Suprapubic skin (tissue), 4 donors: ENCODE measurements at places on chromosomes 6 and 20.

- DNase-seq: no peak
These were observed 99.9 kb downstream of the OTOR start for GRCh38 chr20:16848061-16848460.

GRCh38 chr6:137870744-137871247 is 3.7 kb downstream of the TNFAIP3 start:
- no peak for DNase-seq

DNA sequence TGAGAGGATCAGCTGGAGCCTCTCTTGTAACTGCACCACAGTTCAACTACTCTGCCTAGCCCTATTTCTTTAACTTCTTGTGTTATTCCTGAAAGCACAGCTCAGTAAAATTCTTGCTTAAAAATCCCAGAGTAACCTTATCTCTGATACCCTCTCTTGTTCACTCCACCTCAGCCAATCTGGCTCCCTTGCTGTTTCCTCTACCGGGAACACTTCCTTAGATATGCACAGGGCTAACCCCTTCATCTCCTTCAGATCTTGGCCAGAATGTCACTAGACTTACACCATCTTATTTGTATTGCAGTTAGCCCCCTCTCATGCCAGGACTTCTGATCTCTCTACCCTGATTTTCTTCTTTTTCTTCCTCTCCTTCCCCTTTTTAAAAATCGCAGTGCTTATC is 2.6 kb upstream of the ZKSCAN3 start:
- DNase-seq: no peak

GRCh38 chr20:48921883-48922820 is 641 bp downstream of the ARFGEF2 start:
- DNase-seq: peak; percentile 74

GRCh38 chr6:113362301-113363047 is 494.7 kb upstream of the MARCKS start:
- no peak for DNase-seq

- no peak for DNase-seq
These were observed 312.5 kb downstream of the EYA4 start for GRCh38 chr6:133553652-133554051.

DNA sequence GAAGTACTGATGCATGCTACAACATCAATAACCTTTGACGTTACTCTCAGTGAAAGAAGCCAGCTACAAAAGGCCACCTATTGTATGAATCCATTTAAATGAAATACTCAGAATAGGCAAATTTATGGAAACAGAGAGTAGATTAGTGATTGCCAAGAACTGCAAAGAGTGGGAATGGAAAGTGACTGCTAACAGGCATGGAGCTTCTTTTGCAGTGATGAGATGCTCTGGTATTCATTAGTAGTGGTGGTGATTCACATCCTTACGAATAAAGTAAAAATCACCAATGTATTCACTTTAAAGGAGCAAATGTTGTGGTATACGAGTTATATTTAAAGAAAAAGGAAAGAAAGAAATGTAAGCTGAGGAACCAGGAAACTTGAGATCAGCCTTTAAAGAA is 126.8 kb upstream of the SAMD5 start:
- DNase-seq: no peak

DNA sequence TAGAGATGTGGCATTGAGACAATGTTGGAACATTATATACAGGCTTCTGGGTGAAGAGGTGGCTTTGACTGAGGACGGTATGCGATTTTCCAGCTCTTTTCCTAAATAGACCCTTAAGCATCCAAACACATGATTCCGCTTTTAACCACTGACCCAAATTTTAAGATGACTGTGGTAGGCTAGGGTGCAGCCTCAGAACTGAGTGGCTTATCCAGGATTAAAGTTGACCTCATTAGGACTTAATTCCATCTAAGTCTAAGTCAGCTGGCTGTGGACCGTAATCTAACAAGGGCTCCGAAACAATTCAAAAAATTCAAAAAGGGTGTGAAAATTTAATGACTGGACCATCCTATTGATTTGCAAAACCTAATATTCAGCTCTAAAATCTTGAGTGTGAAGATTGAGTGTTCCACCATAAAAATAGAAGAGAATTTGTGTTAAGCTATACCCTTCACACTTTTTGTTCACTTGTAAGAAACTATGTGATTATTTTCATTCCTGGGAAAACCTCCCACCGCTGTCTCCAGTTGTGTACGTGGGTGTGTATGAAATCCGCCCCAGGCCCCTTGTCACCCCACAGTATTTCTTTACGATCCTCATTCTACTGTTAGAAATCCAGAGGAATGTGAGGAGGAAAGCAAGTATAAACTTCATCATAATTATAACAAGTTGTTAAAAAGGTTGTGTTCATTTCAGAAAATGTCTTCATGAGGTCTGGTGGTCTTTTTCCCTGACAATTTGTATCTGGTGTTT is 2.7 kb downstream of the PCMTD2 start:
- no peak for DNase-seq

DNA sequence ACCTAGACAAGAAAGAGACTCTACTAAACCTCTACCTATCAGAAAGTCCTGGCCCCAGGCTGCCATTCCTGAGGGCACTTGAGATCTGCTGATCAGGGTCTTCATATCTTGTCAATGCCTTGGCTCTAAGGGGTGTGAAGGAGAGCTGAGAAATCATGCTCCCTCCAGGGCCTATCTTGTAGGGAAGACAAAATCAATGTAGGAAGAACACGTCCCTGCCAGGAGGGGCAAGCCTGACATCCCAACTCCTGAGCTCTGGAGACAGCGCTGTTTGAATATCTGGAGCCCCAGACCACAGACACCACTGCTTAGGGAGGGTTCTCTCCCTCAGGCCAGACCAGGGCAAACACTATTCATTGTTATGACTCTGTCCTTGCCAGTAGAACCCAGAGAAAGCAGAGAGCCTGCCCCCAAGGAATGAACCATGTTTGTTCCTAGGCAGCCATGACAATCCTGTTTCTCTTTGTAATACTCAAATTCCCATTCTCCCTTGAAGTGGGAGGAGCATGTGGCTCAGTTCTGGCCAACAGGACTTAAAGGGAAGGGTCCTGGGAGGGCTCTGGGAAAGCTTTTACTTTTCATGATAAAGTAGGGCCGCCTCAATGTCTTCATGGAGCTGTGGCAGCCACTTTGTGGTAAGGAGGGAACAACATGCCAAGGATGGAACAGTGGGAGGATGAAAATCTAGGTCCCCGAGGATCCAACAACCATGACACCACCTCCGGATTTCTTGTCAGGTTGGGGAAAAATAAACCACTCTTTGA is 1.8 kb upstream of the FASTKD5 start:
- no peak for DNase-seq

GRCh38 chr6:132830334-132830751 is 16.0 kb downstream of the RPS12 start:
- DNase-seq: no peak
